ENCODE measurements at places on chromosomes 6 and 20.
A peak's percentile ranks its signal among the peaks of the same experiment; 100 is the strongest.

GRCh38 chr6:3561725-3562124, 104.9 kb upstream of the SLC22A23 start:
- DNase-seq = no peak

GRCh38 chr6:4975506-4975905, 28.3 kb downstream of the RPP40 start:
- DNase-seq = no peak

- no peak for DNase-seq
These were observed 20.7 kb upstream of the ENPP1 start for GRCh38 chr6:131787079-131787478.

DNA sequence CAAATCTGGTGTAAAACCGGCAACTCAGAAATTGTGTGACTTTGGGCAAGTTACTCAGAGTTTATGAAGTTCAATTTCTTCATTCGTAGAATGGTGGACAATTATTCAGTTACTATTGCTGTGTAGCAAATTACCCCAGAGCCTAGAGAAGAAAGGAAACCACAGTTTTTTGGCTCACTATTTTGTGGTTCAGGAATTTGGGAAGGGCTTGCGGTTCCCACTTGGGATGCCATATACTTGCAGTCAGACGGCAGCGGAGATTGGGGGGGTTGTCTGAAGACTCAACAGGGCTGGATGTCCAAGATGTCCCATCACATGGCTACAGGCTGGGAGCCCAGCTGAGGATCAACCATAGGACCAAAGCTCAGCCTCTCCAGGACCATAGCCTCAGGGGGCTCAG, 108.1 kb downstream of the PCSK2 start:
- no peak for DNase-seq

DNA sequence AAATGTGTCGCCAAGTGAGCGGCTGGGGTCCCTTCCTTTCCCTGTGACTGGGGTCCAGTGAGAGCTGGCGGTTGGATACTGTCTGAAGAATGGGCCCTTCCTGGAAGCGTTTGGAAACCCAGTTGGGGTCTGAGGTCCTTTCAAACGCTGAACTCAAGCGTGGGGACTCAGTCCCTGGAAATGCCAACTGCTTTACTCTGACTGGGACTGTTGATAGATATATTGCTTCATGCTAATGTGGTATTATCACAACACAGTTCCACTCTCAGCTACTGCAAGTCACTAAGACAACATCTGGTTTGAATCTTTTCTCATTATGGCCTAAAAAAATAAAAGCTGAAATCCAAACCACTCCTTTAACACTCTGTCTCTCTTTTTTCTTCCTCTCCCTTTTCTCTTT, 23.7 kb upstream of the PSMF1 start:
- no peak for DNase-seq

- no peak for DNase-seq
These were observed 172.2 kb downstream of the AIG1 start for GRCh38 chr6:143232849-143233248.

DNA sequence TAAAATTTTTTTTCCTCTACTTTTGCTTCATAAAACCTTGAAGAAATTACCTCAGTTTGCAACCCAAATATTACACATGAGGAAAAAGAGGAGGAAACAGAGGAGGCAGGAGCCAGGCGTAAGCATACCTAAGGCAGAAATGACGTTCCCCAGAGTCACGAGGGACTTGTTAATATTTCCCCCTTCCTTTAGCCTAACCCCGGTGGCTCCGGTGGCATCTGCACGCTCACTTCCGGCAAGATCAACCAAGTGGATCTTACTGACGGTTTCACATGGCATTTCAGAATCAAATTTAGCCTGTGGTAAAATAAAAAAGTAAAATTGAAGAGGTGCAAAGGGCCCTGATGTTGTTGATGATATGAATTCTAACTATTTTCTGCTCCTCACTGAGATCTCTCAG, 67.4 kb downstream of the KIF16B start:
- DNase-seq = no peak

DNA sequence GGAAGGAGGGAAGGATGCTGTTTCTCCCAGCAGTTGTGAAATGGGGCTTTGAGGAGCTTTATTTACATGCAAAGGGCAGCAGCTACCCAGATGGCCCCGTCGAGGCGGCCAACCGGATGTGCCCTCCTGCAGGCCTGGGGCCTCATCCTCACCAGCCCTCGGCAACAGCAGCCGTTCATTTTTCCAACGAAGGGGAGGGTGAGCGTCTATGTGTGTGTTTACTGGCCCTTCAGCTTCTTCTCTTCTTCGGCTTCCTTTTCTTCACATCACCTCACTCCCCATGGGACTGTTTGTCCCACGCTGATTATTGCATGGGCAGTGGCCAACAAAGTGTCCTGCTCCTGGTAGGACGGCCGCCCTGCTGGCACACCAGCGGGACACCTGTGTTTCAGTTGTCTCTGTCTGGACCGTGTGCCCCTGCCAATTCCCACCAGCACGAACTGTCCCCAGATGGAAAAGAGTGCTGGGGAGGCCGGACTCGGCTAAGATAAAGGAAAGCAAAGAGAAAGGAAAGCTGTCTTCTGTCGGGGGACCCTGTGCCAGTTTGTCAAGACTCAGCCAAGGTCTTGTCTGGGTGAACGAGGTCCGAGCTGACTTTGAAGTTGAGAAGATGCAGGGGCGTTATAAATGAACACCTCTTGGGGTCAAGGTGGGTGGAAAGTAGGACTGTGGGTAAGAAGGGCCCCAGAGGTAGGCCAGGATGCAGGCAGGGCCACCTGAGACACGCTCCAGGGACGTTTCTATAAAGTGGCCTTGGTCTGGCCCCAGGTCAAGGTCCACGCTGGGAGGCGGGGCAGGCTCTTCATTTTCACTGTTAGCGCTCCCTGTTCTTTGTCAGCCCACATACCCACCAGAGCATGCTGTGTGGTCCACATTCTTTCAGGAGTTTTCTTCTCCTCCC, 57.0 kb downstream of the FAM50B start:
- DNase-seq = no peak

- DNase-seq = no peak
These were observed 43.4 kb upstream of the RIPOR2 start for GRCh38 chr6:24979176-24979575.

DNA sequence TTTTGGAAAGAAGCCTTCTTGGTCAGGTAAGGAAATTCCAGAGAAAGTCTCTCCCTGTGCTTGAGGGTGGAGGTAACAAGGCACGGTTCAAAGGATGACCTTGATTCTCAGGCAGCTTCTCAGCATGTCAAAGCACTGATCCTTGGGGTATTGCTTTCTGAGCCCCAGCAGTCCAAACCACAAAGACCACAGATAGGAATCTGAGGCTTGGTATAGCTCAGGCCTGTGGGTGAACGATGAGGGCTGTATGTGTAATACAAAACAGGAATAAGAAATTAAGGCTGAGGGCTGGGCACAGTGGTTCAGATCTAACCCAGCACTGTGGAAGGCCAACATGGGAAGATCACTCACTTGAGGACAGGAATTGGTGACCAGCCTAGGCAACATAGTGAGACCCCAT, 70.2 kb upstream of the SLC22A1 start:
- no peak for DNase-seq

- no peak for DNase-seq
These were observed 190.1 kb upstream of the CDH4 start for GRCh38 chr20:61061981-61062380.

DNA sequence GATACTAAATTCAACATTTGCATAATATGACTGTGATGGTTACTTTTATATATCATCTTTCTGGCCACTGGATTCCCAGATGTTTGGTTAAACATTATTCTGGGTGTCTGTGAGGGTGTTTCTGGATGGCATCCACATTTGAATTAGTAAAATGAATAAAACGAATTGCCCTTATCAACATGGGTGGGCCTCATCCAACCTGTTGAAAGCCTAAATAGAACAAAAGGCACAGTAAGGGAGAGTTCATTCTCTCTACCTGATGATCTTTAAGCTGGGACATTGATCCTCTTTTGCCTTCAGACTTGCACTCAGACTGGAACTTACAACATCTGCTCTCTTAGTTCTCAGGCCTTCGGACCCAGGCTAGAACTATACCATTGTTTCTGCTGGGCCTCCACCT, 57.6 kb downstream of the CD24 start:
- DNase-seq = no peak

GRCh38 chr20:59780494-59781185, 152.8 kb downstream of the SYCP2 start:
- no peak for DNase-seq

- no peak for DNase-seq
These were observed 40.4 kb downstream of the SMPDL3A start for GRCh38 chr6:122829456-122829855.

- no peak for DNase-seq
These were observed 64.7 kb downstream of the MYH7B start for GRCh38 chr20:35020108-35020928.

- DNase-seq = no peak
These were observed 62.9 kb upstream of the ZNF217 start for GRCh38 chr20:53656293-53657202.

GRCh38 chr6:21321531-21321930, 272.0 kb upstream of the SOX4 start:
- no peak for DNase-seq

DNA sequence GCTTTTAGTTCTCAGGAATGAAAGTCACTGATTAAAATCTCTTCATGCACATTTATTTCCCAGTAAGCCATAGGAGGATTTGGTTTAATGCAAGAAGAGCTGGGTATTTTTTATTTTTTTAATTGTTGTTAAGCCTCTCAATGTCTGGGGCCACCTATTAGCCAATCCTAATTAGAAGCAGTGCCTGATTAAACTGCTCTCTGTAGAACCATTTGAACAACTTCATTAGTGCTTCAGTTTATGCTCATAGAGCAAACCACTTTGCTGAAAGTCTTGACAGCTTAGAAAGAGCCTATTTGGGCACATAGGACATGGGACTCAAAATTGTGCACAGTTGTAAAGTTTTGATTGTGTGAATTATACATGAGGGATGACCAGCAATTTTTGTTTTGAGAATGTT, 548.9 kb downstream of the FRK start:
- DNase-seq = no peak

- no peak for DNase-seq
These were observed 88.4 kb downstream of the HACE1 start for GRCh38 chr6:104771258-104771832.

DNA sequence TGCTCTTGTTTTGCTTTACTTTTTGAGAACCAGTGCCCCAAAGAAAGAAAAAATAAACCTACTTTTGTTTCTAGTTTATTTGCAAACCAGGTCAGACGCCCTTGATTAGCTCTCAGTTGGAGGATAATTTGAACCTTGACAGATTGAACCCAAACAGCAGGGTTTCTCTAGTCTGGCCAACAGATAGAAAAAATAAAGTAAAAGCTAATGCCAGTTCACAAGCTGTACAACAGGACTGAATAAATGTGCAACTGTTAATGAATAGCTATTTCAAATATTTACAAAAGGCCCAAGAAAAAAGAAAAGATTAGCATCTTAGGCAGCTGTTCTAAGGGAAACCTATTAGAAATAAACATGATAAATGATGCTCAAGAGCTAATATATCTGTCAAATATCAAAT, 331.8 kb downstream of the CDKAL1 start:
- no peak for DNase-seq

GRCh38 chr6:89706121-89706520, 67.6 kb upstream of the LYRM2 start:
- no peak for DNase-seq

DNA sequence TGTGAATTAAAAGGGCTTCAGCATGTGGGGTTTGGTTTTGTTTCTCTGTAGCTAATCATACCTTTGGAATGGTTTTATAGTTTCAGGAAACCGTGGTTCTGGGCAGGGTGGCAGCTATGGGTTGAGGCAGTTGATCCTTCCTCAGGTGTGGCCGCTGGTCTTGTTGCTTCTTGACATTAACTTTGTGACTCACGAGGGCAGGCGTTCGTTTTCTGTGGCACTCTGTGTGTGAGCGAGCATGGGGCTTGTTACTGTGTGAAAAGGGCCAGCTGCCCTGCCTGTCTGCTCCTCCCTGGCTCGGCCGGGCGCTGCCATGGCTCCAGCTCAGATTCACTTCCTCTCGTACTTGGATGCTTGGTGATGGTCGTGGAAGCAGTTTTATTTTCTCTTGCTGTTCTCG, 16.2 kb downstream of the DNAJC5 start:
- no peak for DNase-seq

- DNase-seq = peak; percentile 43
These were observed 909 bp downstream of the CPNE1 start for GRCh38 chr20:35663516-35664465.

GRCh38 chr6:34459899-34460593, 5.8 kb upstream of the PACSIN1 start:
- no peak for DNase-seq

DNA sequence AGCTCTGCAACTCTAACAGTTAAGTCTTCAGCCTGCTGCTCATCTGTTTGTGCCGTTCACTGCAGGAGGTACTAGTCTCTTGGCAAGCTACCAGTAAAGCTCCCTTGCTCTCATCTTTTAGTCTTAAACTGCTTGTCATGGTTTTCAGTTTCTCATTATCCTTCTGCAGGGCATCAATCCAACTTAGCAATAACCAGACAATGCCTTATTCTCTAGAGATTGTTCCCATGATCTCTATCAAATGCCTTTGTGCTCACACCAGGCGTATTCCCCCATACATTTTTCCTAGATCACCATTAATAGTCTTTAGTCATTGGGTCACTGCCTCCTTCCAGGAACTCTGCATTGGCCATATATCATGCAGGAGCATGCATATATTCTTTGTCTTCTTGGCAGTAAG, 171.3 kb downstream of the GRM1 start:
- no peak for DNase-seq

DNA sequence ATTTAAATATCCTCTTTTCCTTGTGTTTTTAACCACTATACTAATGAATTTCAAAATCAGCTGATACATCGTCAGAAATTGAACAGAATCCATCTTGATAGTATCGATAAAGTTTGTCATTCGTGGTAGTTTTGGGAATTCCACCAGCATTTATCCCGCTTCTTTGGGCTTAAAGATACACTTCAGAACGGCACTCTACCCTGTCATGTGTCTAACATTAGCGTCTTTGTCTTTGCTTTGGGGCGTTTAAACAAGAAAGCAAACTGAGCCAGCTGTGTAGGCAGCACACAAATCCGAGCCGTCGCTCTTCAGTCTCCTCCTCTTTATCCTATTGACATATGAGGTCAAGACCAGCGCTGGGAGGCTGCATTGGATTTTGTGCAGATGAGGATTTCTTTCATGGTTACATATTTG, 27.5 kb upstream of the NHSL1 start:
- no peak for DNase-seq

- DNase-seq = no peak
These were observed 19.5 kb upstream of the SLC22A7 start for GRCh38 chr6:43278524-43279078.

- DNase-seq = no peak
These were observed 114.4 kb upstream of the MAP3K7 start for GRCh38 chr6:90701146-90701781.

DNA sequence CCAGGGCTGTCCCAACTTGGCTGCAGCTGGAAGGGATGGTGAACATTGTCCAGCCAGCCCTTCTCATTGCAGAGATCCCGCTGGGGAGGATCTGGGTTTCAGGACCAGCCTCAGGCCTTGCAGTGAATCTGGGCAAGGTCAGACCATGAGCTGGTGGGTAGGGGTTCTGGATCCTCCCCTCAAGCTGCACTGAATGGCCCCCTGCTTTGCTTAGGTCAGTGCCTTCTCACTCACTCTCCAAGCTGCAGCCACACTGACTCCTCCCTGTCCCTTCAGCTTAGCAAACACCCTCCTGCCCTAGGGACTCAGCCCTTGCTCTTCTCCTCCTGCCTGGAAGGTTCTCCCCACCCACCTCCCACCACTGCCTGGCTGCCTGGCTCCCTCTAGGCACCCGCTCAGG, 95.3 kb upstream of the KCNG1 start:
- DNase-seq = no peak

- no peak for DNase-seq
These were observed 492.6 kb upstream of the SOX4 start for GRCh38 chr6:21100991-21101390.
